H9 (cell line): ENCODE measurements at places on chromosomes 3 and 15. TPM values are rescaled to one million over a fixed set of nuclear protein-coding genes. Genes with fewer than 3 reads are reported as not detected.

- no peak for DNase-seq
- H3K4me1 ChIP-seq: no peaks in the 10 kb centered on the region
- H3K27me3 ChIP-seq: no peaks in the 10 kb centered on the region
- no peak overlapping the region for H3K4me3 ChIP-seq
- no peak overlapping the region for H3K27ac ChIP-seq
Measured at GRCh38 chr15:38878026-38878425, 313.4 kb upstream of the RASGRP1 start.

GRCh38 chr3:185737740-185738680, 86.8 kb downstream of the IGF2BP2 start:
- DNase-seq: no peak
- H3K36me3 ChIP-seq: no peaks in the 10 kb centered on the region
- H3K4me3 ChIP-seq: no peak overlapping the region
- H3K4me1 ChIP-seq: peaks cover 6% of the 10 kb centered on the region; the same call in 1 of the 2 replicates
- no peak overlapping the region for H3K27ac ChIP-seq

GRCh38 chr3:61665987-61666386, 104.6 kb downstream of the PTPRG start:
- peaks cover 15% of the 10 kb centered on the region for H3K36me3 ChIP-seq
- no peak for DNase-seq
- H3K27me3 ChIP-seq: no peaks in the 10 kb centered on the region
- H3K27ac ChIP-seq: no peak overlapping the region

GRCh38 chr3:165192610-165193192, 3.5 kb downstream of the SLITRK3 start:
- no peak overlapping the region for H3K27ac ChIP-seq
- H3K36me3 ChIP-seq: no peaks in the 10 kb centered on the region
- peaks cover 27% of the 10 kb centered on the region for H3K27me3 ChIP-seq
- H3K4me3 ChIP-seq: peak overlapping the region; percentile 83

- no peaks in the 10 kb centered on the region; the same call in 1 of the 2 replicates for H3K27me3 ChIP-seq
- DNase-seq: no peak
- peaks cover 4% of the 10 kb centered on the region; the same call in 1 of the 2 replicates for H3K4me1 ChIP-seq
- H3K36me3 ChIP-seq: no peaks in the 10 kb centered on the region
Measured at GRCh38 chr15:52181938-52182780, 9.0 kb downstream of the GNB5 start.

- no peak for DNase-seq
- no peak overlapping the region for H3K4me3 ChIP-seq
- no peaks in the 10 kb centered on the region for H3K27me3 ChIP-seq
Measured at GRCh38 chr15:40150163-40150925, 10.5 kb upstream of the BUB1B start.

GRCh38 chr15:44222478-44222877, 27.4 kb upstream of the FRMD5 start:
- no peaks in the 10 kb centered on the region for H3K27me3 ChIP-seq
- H3K27ac ChIP-seq: no peak overlapping the region
- no peaks in the 10 kb centered on the region for H3K36me3 ChIP-seq
- DNase-seq: no peak
- H3K4me1 ChIP-seq: 0 out of 2 replicates have a peak, but pooled peaks cover 2% of the 10 kb centered on the region

DNA sequence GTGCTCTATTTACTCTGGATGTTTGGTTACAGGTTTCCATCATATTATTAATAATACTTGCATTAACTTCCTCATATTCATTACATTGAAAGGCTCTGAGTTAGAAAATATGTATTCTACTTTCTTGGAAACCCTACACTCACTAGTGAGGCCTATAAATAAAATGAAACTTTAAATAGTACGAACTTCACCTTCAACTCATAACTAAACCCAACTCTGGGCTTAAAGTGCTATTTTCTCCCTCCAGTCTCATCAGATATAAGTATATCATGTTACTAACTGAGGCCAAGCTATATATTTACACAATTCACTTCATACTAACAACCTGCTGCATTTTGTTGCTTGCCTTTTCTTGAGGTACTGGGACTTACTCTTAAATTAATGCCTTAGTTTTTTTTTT, 306.7 kb downstream of the TIGIT start:
- no peak overlapping the region for H3K27ac ChIP-seq
- DNase-seq: no peak
- H3K36me3 ChIP-seq: no peaks in the 10 kb centered on the region
- H3K27me3 ChIP-seq: no peaks in the 10 kb centered on the region
- no peak overlapping the region for H3K4me3 ChIP-seq

- H3K4me3 ChIP-seq: no peak overlapping the region
- no peak for DNase-seq
- H3K27ac ChIP-seq: no peak overlapping the region
- H3K36me3 ChIP-seq: no peaks in the 10 kb centered on the region
- no peaks in the 10 kb centered on the region for H3K27me3 ChIP-seq
Measured at GRCh38 chr3:69197922-69198530, 75.6 kb upstream of the LMOD3 start.

- H3K4me1 ChIP-seq: no peaks in the 10 kb centered on the region
- H3K27me3 ChIP-seq: no peaks in the 10 kb centered on the region
- no peak overlapping the region for H3K27ac ChIP-seq
- H3K36me3 ChIP-seq: no peaks in the 10 kb centered on the region
Measured at GRCh38 chr3:72352176-72352575, 496.1 kb downstream of the SHQ1 start.

GRCh38 chr3:124811436-124811835, 75.7 kb downstream of the ITGB5 start:
- no peaks in the 10 kb centered on the region for H3K27me3 ChIP-seq
- H3K27ac ChIP-seq: no peak overlapping the region
- peaks cover 18% of the 10 kb centered on the region; the same call in 2 of the 3 replicates for H3K36me3 ChIP-seq
- no peak overlapping the region for H3K4me3 ChIP-seq

DNA sequence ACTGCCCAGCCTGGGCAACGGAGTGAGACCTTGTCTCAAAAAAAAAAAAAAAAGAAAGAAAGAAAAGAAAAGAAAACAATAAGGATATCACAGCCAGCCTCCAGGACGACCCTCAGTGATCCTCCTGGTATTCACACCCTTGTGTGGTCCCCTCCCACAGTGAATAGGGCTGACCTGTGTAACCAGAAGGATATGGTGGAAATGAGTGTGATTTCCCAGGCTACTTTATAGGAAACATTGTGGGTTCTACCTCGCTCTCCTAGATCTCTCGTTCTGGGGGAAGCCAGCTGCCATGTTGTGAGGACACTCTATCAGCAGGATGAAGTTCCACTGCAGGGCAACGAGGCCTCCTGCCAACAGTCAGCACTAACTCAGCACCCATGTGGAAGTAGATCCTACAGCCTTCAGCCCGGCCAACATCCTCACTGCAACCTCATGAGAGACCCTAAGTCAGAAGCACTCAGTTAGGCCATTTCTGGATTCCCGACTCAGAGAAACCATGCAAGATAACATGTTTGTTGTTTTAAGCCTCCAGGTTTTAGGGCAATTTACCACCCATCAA, 11.1 kb downstream of the RFTN1 start:
- no peak for DNase-seq
- H3K27me3 ChIP-seq: no peaks in the 10 kb centered on the region
- H3K4me1 ChIP-seq: peaks cover 8% of the 10 kb centered on the region; the same call in 1 of the 2 replicates
- H3K4me3 ChIP-seq: no peak overlapping the region
- H3K36me3 ChIP-seq: no peaks in the 10 kb centered on the region

Gene TMEM158
- 29.1 and 30.3 TPM in 2 replicates for total RNA-seq

Gene PSTPIP1
- total RNA-seq: 1.1 and 1.8 TPM in 2 replicates

Gene GJD2
- 0.15 TPM in 1 of 2 replicates, not detected in the other for total RNA-seq

Gene FBXW12
- total RNA-seq: 0.59 and 0.74 TPM in 2 replicates

Gene LRRC2
- 2.6 and 3.4 TPM in 2 replicates for total RNA-seq

Gene NTRK3
- 2.4 and 2.5 TPM in 2 replicates for total RNA-seq

Gene C2CD4B
- total RNA-seq: 0.13 and 0.22 TPM in 2 replicates
